ENCODE measurements at places on chromosomes 3 and 15.

GRCh38 chr3:52458031-52458760, 2.8 kb downstream of the NISCH start:
- DNase-seq: no peak

- DNase-seq: no peak
Observed at GRCh38 chr3:15527031-15527459, 5.5 kb upstream of the COLQ start.

- DNase-seq: no peak
Observed at GRCh38 chr15:46934851-46935250, 782.5 kb upstream of the SEMA6D start.

GRCh38 chr3:133521946-133522345, 51.5 kb upstream of the CDV3 start:
- no peak for DNase-seq

DNA sequence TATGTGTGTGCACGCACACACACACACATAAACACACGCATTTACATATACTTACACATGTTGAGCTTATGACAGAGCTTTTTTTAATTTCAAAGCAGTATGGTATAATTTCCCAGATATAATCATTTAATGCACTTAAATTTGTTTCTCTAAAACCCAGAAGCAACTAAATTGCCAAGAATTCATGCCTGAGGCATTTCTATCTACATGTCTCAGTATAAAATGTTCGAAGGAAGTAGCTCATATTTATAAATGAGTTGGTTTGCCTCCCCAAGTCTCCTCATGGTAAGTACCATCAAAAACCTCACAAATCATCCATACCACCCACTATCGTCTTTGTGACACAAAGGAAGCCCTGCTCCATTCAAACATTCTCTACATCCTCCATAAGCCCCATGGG, 130.6 kb downstream of the RPL22L1 start:
- no peak for DNase-seq

DNA sequence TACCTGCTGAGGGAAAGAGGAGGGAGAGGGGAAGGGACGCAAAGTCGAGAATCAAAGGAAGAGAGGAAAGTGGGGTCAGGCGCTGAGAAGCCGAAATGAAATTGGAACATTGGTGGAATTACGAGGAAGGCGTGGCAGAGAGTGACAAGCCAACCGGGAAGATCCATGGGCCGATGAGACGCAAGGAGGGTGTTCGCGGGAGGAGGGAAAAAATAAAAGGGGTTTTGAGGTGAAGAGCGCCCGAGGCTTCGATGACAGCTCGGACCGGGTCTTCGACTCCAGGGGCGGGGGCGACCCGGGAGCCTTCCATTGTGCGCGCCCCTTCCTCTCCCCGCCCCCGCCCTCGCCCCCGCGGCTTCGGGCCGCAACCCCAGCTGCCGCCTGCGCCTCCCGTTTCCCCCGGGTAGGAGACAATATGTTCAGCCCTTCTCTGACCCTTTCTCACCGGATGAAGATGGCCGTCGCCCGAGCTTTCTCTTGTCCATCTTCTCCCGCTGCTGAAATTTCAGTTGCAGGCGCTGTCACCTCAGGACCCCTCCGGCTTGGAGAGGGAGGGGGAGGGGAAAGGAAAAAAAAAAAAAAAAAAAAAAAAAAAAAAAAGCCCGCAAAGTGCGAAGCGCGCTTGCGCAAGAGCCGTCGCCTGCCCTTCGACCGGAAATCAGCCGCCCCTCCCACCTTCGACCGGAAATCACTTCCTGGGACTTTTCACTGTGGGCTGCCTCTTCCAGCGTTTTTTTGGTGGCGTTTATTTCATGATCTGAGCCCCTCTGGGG, at the start of gene SENP7:
SENP7 (minus strand) TSS at position 567 of the 773 bp plus-strand sequence; CDS start at position 485, 82 bp downstream.
- DNase-seq: peak; percentile 87

DNA sequence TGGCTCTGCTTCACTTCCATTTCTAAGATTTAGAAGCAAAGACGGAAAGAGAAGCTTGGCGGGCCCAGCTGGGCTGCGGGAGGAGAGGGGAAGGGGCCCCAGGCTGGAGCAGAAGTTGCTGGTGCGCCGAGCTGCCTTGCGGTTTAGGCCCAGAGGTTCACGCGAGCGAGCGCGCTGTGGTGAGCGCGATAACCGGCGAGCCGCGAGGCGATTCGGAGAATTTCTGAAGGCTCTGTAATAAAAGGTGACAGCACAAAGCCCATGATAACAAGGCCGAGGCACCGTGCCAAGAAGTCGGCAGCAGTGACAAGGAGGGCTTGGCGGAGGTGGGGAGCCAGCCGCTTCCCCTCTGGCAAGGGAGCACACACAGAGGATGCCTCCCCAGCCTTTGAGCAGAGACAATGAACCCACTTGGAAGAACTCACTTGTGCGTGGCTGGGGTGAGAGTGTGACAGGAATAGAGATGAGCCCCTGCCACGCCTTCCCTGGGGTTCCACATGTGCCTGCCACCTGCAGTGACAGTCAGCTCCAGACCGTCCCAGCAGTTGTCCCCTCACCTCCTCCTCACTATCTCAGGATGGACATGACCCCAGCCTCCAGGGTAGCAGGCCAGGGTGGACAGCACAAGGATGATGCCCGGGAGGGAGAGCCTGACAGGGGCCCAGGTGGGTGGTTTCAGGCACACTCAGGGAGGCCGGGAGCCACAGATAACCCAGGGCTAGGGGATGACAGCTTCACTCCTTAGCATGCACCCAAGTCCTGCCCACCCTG, 315.2 kb downstream of the UACA start:
- DNase-seq: no peak

GRCh38 chr15:58169934-58170333, 31.8 kb downstream of the AQP9 start:
- no peak for DNase-seq

- no peak for DNase-seq
Observed at GRCh38 chr3:59759298-59760031, 709.6 kb upstream of the CFAP20DC start.

GRCh38 chr3:144549166-144549565, 577.5 kb downstream of the DIPK2A start:
- DNase-seq: no peak

GRCh38 chr3:116300226-116300625, 145.1 kb downstream of the LSAMP start:
- no peak for DNase-seq

DNA sequence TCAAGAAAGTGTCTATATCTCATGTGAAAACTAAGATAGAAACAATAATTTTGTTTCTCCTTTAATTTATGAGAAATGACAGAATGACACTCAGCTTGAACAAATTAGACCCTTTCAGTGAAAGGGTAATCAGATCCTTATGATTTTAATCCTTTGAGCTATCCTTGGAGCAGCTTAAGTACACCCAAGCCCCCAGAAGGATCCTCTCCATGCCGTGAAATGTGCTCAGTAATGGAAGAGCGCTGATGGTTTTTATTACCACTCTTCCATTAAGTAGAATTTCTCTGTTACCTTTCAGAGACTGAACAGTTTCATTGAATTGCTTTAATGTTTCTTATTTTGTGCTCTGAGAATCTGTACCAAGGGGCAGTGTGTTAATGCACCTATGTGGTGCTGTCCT, 54.3 kb downstream of the HMG20A start:
- DNase-seq: no peak

DNA sequence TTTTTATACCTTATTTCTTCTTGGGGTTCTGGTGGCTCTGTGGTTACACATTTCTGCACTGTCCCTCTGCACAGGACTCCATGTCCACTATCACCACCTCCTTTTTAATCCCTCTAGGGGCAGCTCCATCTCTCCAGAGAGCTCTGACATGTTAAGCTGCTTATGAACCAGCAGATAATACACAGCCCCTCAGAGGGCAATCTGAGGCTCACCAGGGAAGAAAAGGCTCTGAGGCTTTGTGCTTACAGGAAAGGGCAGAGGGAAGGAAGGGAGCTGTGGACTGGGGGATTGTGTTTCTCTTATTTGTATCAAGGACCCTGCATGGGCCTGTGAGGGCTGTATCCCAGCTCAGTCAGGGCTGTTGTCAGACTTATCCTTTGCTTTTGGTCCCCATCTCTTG, 164.5 kb downstream of the EPHB1 start:
- no peak for DNase-seq

GRCh38 chr3:136624371-136624770, 127.8 kb downstream of the STAG1 start:
- DNase-seq: no peak

- peak; percentile 77 for DNase-seq
Observed at GRCh38 chr3:97232393-97233034, 418.1 kb downstream of the EPHA6 start.

DNA sequence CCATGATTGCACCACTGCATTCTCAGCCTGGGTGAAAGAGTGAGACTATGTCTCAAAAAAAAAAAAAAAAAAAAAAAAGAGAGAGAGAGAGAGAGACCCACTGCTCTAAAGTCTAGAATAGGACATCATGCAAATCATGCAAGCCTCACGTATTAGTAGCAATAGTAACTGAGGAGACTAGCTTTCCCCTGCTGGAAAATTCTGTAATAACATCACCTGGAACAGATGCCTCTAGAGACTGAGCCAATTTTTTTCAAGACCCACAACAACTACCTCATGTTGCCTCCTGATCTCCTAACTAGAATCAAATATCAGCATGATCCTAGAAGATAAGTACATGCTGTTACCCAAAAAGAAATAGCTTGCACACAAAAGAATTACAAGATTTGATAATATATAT, 461.9 kb downstream of the AGBL1 start:
- no peak for DNase-seq

- no peak for DNase-seq
Observed at GRCh38 chr3:155070316-155070715, 9.8 kb upstream of the MME start.

DNA sequence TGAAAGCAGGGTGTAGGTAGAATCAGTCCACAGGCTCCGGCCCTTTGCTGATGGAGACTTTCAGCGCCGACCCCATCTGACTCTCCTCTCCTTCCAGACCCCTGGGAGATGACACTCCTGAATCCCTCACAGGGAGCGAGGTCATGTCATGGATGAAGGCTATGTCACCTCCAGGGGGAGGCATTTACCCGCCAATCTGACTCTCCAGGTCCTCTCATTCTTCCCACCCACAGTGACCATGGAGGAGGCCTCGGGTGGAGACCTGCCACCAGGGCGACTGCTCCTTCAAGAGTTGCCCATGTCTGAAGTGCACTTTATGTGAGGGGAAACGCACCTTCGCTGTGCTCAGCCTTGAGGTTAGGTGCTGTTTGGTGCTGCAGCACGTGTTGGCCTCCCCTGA, 112.7 kb downstream of the KLF13 start:
- DNase-seq: no peak

- DNase-seq: peak; percentile 65
Observed at GRCh38 chr3:186239321-186239720, 122.7 kb downstream of the DGKG start.

DNA sequence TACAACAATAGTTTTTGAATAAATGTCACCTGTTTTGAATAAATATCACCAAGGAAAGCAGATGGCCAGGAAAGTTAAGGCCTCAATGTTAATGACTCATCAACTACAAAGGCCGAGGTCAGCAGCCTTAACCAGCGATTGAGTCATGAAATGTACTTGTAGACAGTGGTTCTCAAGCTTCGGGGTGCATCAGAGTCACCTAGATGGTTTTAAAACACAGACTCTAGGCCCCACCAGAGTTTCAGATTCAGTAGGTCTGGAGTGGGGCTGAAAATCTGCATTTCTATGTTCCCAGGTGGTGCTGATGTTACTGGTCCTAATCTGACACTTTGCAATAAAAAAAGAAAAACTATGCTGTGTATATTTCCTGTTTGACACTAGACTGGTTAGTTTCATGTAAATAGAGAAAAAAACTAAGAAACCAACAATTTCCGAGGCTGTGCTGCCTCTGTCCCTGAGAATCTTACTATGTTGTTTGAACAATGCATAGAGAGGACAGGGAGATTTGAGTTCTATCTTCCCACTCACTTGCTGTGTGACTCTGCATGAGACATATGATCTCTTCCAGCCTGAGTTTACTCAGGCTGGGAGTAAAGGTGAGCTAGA, 9.8 kb downstream of the RAB27A start:
- no peak for DNase-seq

DNA sequence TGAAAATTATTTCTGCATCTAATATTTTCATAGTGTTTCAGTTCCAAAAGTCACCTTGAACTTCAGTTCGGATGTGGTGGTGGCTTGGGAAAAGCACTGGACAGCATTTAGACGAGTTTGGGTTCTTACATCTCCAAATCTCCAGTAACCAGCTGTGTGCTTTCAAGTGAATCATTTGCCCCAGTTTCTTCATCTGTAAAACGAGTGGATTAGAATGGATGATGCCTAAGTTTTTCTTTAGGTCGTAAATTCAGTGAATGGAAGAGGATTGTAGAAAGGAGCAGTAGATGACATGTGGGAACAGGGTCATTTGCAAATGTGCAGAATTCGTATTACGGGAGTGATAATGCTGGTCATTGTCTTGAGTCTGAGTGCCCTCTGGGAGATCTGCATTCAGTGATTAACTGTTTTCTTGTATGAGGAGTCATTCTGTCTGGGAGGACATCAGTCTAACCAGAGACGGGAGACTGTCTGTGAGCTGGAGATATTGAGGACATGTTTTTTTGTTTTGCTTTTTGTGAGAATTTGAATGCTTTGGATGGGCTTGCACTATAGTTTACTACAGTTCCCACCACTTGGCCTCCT, 641.6 kb upstream of the TBL1XR1 start:
- DNase-seq: no peak

DNA sequence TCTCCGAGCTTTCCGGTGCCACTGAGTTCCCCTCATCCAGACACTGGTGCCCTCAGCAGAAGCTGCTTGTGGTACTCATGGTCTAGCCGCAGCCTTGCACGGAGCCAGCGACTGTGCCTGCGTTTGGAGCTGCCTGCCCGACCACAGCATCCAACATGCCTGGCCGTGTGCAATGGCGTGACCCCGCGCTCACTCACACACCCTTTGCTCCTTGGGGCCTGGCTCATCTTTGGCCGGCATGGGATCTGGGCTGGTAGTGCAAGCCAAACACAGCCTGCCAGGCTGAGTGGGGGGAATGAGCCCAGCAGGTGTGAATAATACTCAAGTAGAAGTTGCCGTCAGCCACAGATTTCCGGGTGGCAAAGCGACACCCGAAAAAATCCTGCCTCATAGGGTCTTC, 1178.7 kb upstream of the GBE1 start:
- no peak for DNase-seq

GRCh38 chr3:138434276-138434874, at the start of gene ESYT3:
Gene ESYT3 (plus strand): TSS chr3:138434616. CDS start chr3:138434799, 183 bp downstream.
- DNase-seq: peak; percentile 89

DNA sequence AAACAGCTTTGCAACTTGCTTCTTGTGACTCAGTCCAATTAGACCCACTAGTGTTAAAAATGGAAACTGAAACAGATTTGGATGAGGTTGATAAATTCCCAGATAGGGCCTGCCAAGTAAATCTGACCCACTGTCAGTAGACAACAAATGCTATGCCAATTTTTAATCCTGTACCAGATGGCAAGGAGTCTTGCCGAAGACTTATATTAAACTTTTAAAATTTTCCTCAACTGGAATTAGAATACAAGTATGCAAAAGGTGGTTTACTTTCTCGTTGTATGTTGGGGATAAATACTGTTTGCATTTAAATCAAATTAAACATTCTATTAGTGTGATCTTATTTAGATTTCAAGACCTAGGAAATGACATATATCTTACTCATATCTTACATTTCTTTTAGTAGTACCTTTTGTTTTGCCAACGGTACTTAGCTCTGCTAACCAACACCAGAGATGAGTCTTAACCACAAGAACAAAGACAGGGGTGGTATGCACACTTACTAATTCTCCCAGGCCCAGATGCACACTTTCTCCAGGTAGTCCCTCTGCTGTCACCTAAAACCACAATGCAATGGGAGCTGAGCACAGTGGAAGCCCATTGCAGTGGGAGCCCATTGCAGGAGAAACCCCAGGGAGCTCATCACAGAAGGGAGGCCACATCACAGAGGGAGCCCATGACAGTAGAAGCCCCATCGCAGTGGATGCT, 77.8 kb downstream of the WWTR1 start:
- DNase-seq: no peak

Data from COR-L47 (cell line).